ENCODE measurements at places on chromosomes 11 and 22. TPM values are rescaled to one million over a fixed set of nuclear protein-coding genes. Genes with fewer than 3 reads are reported as not detected.

The CCDC157 gene
- total RNA-seq, result 1.7 TPM

The C11orf87 gene
- not detected for total RNA-seq

The TMEM41B gene
- 65.0 TPM for total RNA-seq

The SLC22A6 gene
- total RNA-seq, result not detected

The OR4A16 gene
- total RNA-seq, result not detected

The IGLL1 gene
- total RNA-seq, result not detected

The ABCG4 gene
- 0.14 TPM for total RNA-seq

The ARRB1 gene
- total RNA-seq, result 9.1 TPM

The KRTAP5-8 gene
- not detected for total RNA-seq

The TIMP3 gene
- total RNA-seq, result 82.1 TPM

The BRMS1 gene
- total RNA-seq, result 54.2 TPM

The NOX4 gene
- total RNA-seq, result under 0.01 TPM

The CDKN1C gene
- total RNA-seq, result 37.0 TPM

The MPZL3 gene
- 0.28 TPM for total RNA-seq

The CDC45 gene
- 3.1 TPM for total RNA-seq

The HTR3B gene
- not detected for total RNA-seq

The MMP11 gene
- total RNA-seq, result 9.2 TPM

The RGL4 gene
- not detected for total RNA-seq

The GP1BB gene
- 1.00 TPM for total RNA-seq

The GDPD4 gene
- not detected for total RNA-seq
